Activated T-cell treated with anti-CD3 and anti-CD28 coated beads for 4 hours (primary cell): ENCODE measurements at places on chromosomes 12 and 14.

DNA sequence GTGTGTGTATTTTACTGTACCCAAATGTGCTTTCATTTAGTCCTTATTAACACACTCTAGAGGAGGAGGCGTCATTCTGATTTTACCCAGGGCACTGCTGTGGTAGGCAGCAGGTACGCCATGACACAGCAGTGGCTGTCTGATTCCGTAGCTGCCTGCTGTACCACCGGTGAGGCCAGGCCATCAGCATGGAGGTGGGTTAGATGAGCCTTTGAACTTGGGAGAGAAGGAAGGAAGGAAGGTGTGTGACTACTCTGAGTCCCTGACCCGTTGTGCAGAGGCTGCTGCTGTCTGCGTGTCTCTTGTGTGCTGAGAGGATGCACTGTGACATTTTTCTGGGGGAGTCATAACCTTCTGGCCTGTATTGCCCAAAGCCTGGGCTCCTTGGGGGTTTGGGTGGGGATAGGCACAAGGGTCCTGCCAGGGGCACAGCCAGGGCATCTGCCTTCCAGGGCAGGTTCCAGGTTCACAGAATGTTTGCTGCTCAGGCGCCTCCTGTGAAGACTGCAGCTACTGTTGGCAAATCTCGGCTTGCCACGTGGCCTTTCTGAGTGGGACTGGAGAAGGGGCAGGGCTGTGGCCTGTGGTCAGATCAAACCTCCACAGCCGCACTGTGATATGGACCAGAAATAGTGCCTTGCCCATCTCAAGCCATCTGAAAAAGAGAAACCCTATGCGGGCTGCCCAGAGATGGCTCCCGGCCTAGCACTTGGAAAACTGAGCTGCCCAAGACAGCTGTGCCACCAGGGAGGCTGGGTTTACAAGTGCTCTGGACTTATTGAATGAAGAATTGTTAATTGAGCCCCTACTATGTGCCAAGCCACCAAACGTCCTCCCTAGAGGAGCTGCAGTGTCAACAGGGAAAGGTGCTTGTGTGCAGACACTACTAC lies 47.1 kb downstream of the MLXIP start:
- DNase-seq = no peak

- no peak for DNase-seq
Measured at GRCh38 chr14:94278731-94279130, 14.3 kb downstream of the SERPINA10 start.

- DNase-seq = peak; percentile 68
Measured at GRCh38 chr14:74217672-74218448, 21.4 kb upstream of the VSX2 start.

GRCh38 chr12:130846369-130846768 lies 7.3 kb upstream of the STX2 start:
- DNase-seq = no peak

GRCh38 chr14:53515276-53515675 lies 362.2 kb upstream of the DDHD1 start:
- DNase-seq = no peak

DNA sequence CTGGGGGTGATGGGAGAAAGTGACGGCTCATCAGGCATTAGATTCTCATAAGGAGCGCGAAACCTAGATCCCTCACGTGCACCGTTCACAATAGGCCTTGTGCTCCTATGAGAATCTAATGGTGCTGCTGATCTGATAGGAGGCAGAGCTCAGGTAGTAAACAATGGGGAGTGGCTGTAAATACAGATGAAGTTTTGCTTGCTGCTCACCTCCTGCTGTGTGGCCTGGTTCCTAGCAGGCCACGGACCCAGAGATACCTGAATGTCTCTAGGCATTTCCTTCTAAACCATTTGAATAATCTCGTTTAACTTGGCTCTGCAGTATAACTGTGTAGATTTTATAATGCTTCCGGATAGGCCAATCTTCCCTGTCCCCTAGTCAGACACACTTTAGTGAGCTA lies 13.0 kb downstream of the TBC1D30 start:
- DNase-seq = no peak

GRCh38 chr12:25979563-25979962 lies 21.1 kb downstream of the RASSF8 start:
- no peak for DNase-seq
